ENCODE measurements at places on chromosomes 1 and 21. TPM values are rescaled to one million over a fixed set of nuclear protein-coding genes. Genes with fewer than 3 reads are reported as not detected.

Gene LPGAT1
- 30.6 TPM for total RNA-seq

Gene MARK1
- total RNA-seq: 0.32 TPM

Gene EPHA8
- total RNA-seq: not detected

Gene OR6K3
- total RNA-seq: not detected

Gene FCRL2
- not detected for total RNA-seq

Gene SPOCD1
- 2.8 TPM for total RNA-seq

Gene LRRC38
- total RNA-seq: 1.4 TPM

Gene EDARADD
- not detected for total RNA-seq

Gene CORT
- total RNA-seq: 1.5 TPM
